Caudate nucleus (tissue), 63 donors: ENCODE measurements at places on chromosomes 16 and 17.

GRCh38 chr16:4339909-4340308 lies 11.2 kb downstream of the PAM16 start:
- DNase-seq, result no peak

DNA sequence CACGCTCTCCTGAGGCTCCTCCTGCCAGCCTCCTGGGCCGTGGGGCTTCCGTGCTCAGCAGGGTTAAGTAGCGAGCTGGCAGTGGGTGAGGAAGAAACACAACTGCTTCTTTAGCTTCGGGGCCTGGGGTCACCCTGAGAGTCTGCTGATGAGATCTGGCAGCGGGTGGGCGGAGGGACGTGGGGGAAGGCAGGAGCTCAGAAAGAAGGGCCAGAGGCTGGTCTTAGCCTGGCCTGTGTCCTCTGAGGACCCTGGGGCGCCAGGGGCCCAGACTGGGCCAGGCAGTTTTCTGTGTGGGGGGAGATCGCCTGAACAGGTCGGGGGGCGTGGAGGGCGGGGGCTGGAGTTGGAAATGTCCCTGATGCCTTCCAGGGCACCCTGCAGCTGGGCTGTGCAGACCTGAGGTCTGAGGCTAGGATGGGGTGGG lies 97.8 kb upstream of the GSE1 start:
- DNase-seq, result no peak

GRCh38 chr17:51298508-51299371 lies 38.4 kb downstream of the UTP18 start:
- no peak for DNase-seq

DNA sequence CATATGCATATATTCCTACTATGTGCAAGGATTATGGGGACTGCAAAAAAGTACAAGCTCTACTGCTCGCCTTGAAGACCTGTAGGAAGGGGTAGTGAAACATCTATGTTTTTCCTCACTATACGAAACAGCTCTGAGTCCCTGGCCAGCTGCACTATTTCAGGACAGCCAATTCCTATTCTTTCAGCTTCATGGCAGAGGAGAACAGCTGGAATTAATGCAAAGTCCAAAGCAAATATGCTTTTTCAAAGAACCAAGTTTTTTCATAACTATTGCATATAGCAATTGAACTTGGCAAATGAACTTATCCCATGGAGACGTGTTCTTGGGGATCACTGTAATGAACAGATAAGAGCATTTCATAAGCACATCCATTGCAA lies 122.3 kb downstream of the SPACA3 start:
- DNase-seq, result no peak

- no peak for DNase-seq
Observed at GRCh38 chr17:35191001-35191695, 3.0 kb downstream of the SLC35G3 start.

DNA sequence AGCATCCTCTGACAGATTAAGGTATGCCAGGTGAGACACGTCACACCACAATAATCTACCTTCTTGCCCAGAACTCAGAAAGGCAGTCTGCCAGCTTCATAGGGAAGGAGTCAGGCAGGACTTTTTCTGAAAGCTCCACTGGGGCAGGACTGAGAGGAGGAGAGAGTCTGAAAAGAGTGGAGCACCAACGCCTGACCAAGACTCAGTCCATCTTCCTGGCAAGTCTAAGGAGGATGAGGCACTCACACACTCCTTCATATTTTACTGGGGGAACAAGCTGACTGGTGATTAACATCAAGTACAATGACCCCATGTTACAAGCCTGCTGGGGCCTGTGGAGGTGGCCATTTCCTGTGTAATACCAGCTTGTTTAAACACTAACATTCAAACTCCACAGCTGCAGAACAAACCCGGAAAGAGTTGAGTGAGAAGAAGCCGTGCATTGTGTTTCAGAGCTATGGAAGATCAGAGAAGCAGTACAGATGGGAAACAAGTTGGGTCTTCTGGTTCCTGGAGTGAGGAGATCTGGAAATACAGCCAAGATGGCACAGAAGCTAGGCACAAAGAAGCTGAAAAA lies 122.4 kb downstream of the HIC1 start:
- no peak for DNase-seq

- DNase-seq, result no peak
Observed at GRCh38 chr17:73226556-73227172, 33.8 kb downstream of the COG1 start.

- no peak for DNase-seq
Observed at GRCh38 chr17:38741461-38741860, 6.7 kb downstream of the PCGF2 start.

- DNase-seq, result no peak
Observed at GRCh38 chr17:30346221-30346795, 12.5 kb upstream of the TMIGD1 start.

GRCh38 chr17:38861399-38861843 lies 7.9 kb upstream of the RPL23 start:
- no peak for DNase-seq

GRCh38 chr16:53876811-53877210 lies 172.9 kb downstream of the FTO start:
- DNase-seq, result no peak

GRCh38 chr17:79420318-79421243 lies 190.3 kb downstream of the RBFOX3 start:
- DNase-seq, result no peak

- no peak for DNase-seq
Observed at GRCh38 chr17:66508896-66509844, 206.8 kb downstream of the PRKCA start.

GRCh38 chr16:4316108-4316863 lies 419 bp downstream of the GLIS2 start:
- DNase-seq, result no peak

DNA sequence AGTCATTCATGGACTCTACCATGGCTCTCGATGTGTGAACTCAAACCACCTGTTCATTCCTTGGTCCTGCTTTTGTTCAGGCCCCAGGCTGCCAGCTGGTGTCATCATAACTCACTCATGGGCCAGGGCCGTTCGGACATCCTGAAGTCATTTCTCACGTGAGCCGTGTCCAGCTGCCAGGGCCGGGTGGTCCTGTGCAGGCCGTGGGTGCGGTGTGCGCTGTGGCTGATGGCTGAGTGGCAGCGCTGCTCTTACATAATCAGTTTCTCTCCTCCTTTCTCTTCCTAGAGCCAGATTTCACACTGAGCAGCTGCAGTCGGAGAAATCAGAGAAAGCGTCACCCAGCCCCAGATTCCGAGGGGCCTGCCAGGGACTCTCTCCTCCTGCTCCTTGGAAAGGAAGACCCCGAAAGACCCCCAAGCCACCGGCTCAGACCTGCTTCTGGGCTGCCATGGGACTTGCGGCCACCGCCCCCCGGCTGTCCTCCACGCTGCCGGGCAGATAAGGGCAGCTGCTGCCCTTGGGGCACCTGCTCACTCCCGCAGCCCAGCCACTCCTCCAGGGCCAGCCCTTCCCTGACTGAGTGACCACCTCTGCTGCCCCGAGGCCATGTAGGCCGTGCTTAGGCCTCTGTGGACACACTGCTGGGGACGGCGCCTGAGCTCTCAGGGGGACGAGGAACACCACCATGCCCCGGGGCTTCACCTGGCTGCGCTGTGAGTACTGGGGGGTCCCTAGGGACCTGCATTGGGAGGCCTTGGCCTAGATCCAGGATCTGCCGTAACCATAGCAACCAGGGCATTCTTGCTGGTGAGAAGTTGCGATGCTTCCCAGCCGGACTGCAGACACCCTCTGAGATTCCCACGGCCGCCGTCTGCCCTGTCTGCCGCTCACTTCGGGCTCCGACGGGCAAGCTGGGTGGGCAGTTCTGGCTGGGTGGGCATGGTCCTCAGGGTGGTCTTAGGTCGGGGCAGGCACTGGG lies at the start of gene IL34:
IL34 (plus strand) TSS at position 300 of the 982 bp plus-strand sequence; CDS start at position 689, 389 bp downstream.
- DNase-seq, result no peak

GRCh38 chr16:80994451-80994850 lies 12.2 kb downstream of the CMC2 start:
- DNase-seq, result no peak

GRCh38 chr17:19010729-19011505 lies 6.4 kb upstream of the FAM83G start:
- DNase-seq, result no peak

- DNase-seq, result no peak
Observed at GRCh38 chr17:67995570-67996263, 552 bp downstream of the C17orf58 start.

DNA sequence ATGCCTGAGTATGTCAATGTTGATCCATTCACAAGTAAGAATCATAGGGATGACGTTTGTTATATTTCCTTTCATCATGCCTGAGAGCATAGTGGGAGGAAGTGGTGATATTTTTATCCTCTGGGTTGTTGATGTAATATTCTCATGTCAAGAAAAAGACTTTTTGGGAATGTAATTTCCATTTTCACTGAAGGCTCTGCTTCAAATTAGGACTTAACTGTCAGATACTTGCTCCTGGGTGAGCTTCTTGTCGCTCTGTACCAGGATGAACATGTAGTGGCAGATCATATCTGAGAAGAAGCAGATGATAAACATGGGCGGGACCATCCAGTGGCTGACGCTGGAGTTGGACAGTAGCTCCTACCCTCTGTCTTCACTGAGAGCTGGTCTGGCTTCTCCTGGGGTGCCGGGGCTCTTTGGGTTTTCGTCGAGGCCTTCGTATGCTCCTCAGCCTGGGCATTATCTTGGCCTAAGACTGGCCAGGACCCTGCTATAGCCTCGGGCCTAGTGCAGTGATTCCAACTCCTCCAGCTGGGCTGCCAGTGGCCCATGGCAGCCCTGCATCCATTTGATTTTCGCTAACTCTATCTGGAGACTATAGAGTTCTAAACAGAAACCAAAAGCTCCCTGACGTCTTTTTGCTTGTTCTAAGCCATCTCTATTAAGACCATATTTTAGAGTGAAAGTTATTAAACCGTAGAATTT lies 19.7 kb downstream of the CYB5B start:
- no peak for DNase-seq

GRCh38 chr16:19659554-19659953 lies 58.5 kb downstream of the KNOP1 start:
- no peak for DNase-seq

DNA sequence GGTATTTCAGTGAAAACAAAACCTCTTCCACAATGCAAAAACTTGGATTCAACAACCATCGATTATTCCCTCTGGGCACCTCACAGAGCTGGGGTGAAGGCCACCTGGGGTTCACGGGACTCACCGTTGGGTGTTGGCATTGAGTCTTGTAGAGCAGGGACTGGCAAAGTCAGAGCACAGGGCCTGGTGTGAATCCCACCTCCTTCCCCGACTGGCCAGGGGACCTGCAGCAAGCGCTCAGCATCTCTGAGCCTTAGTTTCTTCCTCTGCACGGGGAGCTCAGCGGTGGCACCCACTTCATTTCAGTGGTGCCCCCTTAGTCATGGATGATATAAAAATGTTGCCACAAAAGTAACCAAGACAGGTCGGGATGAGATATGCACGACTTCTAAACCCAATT lies 100.4 kb downstream of the METRNL start:
- no peak for DNase-seq

- DNase-seq, result no peak
Observed at GRCh38 chr17:72706396-72706981, 386.0 kb downstream of the SLC39A11 start.

DNA sequence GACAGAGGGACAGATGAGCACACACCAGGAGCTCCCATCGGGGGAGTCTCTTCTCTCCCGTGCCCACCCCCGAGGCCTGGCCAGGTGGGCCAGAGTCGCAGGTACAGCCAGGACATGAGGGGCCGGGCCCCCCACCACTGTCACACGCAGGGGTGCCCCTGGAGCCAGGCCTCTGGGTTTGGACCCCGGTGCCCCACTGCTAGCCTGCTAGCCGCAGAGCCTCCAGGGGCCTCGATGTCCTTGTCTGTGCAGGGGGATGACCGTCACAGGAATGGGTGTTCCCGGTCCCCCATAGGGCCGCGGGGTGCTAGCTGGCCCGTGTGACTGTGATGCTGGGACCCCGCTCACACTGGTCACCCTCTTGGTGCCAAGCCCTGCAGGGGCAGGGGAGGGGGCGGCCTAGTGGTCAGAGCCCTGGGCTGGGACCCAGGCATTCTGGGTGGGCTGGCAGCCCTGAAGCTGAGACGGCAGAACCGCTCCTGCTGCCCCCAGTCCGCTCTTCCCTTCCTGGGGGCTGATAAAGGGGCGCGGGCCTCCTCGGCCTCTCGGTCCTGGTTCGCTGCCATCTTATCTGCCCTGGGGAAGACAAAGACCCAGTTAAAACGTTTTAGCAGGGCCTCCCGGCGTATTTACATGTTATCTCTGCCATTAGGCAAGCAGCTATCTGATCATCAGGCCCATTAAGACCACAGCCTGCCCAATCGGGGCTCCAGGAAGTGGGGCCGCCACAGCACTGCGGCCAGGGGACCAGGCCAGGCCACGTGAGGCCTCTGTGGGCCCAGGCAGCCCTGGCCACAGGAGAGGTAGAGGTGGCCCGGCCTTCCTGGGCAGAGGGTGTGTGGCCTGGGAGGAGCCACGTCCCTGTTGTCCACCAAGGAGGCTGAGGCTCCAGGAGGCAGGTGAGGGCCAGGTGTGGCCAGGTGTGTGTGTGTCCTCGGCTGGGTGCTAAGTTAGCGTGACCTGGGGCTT lies 57.2 kb upstream of the ZC3H18 start:
- no peak for DNase-seq

GRCh38 chr17:40825599-40825998 lies 3.2 kb upstream of the KRT10 start:
- no peak for DNase-seq

DNA sequence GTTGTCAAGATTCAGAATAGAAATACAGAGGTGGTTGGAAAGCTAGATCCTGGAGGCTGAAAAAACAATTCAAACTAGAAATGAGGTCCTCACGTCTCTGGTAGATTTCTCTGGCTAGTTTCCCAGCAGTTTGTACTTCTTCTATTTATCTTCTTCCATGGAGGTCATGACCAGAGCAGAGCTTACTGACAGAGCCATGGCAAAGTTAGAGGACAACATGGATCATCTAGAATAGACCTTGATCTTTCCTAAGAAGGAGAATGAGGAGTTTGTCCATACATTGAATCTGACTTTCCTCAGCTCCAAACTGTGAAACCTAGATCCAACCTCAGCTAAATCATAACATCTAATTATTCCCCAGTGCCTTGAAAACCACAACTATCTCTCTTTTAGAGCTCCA lies 900.8 kb upstream of the GOT2 start:
- DNase-seq, result no peak

DNA sequence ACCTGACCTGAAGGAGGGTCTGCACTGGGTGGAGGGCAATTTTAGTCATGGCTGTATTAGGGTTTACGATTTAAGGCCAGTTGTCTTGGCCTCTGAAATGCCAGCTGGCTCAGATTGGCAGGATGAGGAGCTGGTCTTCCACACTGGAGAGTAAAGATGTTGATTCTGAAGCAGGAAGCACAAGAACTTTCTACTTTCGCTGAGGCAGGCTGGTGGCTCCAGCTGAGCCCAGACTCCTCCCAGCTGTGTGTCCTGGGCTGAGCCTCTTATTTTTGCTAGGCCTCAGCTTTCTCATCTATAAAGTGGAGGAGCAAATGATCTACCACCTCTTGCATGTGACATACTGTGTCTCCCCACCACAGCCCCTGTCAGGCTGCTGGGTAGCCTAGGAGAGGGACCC lies 74.4 kb downstream of the MRM1 start:
- no peak for DNase-seq
